Fibroblast of skin of left quadriceps (primary cell): ENCODE measurements at places on chromosomes 2 and 18.

DNA sequence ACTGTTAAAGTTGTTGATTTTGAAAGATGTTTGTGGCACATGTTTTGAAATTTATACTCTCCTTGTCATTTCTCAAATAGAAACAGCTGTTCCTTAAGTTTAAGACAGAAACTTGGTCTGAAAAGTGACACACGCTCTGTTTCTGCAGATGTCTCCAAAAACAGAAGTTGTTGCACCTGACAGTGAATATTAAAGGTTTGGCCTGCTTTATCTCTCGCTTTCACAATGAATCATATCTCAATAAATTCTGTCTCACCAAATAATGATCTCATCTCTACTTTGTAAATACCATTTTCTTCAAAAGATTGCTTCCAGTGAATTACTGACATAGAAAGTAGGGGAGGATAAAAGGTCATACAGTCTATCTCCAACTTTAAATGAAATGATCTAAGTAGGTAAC is 294.9 kb upstream of the SYT4 start:
- no peak for DNase-seq

DNA sequence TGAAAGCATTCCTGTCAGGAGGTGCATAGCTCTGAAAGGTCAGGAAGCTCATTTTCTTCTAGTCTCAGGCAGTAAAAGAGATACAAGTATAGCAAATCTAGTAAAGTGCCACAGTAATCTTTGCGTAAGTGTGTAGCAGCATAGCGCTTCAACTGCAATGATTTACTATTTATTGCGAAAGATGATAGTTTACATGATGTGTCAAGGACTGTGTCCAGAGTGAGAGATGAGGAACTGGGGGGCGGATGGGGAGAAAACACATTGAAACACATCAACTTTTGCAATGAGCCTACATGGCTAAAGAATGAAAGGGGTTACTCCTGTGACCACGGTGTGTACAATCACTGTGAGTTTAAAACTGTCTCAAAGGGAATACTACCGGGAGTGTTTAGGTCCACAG is 644.4 kb downstream of the GALR1 start:
- DNase-seq = no peak

GRCh38 chr2:38127277-38127676 is 51.3 kb upstream of the CYP1B1 start:
- DNase-seq = no peak

DNA sequence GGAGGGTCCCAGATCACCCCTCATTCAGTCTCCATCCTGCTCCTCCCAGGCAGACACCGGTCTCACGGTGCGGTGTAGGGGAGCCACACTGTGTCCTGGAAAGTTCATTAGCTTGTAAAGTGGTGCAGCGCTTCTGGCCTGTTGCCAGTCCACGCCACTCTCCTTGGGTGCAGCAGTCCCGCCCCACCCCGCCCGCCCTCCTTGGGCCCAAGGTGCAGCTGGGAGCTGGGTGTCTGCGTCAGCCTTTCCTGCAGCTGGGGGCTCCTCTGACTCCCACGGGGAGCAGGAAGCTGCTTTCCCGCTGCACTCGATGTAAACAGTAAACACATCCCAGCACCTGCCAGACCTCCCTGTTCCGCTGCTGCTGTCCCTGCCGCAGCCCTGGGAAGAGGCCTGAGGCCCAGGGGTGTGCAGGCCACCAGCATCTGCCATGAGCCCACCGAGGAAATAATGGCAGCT is 53.8 kb upstream of the ASB18 start:
- DNase-seq = no peak

- no peak for DNase-seq
These were observed 391.0 kb upstream of the RAB12 start for GRCh38 chr18:8218197-8218596.

- DNase-seq = no peak
These were observed 901.7 kb upstream of the LRRTM1 start for GRCh38 chr2:81206216-81206615.

- DNase-seq = no peak
These were observed 17.4 kb downstream of the ZNF532 start for GRCh38 chr18:58882044-58882443.

- peak; percentile 27 for DNase-seq
These were observed 58.2 kb downstream of the HS6ST1 start for GRCh38 chr2:128260239-128261138.

- DNase-seq = no peak
These were observed 22.9 kb downstream of the GRHL1 start for GRCh38 chr2:9974343-9974742.

DNA sequence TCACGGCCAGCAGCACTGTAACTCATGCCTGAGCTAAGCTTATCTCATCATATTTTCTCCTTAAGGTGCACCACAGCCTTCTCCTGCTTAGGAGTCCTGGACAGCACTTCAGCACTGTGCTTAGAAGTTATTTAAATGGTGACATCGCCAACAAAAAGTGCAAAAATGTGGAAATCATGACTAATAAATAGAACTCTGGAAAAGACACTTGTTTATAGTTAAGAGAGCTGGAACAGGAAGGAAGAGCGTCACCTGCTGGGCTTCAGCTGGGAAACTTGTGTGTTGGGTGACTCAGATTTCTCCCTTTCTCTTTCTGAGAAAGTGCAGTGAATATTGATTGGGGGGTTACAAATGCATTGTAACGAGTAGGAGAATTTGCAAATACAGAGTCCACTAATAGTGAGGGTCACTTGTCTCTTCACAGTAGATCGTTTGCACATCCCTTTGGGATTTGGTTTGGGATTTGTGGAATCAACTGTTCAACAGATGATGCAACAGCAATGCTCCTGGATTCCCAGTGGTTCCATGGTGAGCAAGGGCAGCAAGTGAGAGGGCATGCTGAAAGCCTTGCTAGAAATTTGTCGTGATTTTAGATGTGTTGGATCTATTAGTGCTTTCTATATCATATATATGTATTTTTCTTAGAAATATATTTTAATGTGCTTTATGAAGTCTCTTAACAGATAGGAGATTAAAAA is 84.2 kb downstream of the DOK6 start:
- peak; percentile 39 for DNase-seq

GRCh38 chr2:220756653-220757052 is 815.5 kb downstream of the EPHA4 start:
- no peak for DNase-seq

DNA sequence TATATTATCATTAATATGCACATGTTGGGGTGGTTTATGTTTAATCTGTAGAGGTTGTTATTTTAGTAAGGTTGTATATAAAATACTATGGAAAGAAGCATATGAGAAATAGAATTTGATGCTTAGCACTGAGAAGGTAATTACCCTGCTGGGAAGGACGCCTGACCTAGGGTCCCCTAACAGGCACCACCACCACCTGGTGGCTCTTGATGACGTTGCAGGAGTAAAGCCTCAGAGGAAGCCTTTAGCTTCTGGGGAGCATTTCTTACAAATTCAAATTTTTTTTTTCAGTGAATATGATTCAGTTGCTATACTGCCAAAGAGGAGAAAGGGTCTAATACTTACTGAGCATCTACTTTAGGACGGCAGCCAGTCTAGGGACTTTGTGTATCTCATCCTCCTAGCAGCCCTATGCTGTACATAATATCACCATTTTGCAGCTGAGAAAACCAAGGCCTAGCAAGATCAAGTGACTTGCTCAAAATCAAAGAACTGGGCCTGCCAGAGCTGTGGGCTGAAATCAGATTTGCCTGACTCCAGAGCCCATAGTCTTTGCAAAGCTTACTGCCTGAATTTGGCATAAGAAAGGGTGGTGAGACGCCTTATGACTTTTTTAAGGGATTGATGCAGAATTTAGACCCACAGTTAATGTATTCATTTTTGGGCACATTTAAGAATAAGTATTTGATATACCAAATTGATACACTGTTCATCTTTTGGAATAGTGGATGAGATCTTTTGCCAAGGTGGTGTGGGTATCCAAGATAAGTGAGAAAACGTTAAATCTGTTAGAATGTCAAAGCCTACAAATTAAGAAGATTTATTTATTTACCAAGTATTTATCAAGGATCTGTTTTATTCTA is 78.8 kb upstream of the GAREM1 start:
- DNase-seq = peak; percentile 4

DNA sequence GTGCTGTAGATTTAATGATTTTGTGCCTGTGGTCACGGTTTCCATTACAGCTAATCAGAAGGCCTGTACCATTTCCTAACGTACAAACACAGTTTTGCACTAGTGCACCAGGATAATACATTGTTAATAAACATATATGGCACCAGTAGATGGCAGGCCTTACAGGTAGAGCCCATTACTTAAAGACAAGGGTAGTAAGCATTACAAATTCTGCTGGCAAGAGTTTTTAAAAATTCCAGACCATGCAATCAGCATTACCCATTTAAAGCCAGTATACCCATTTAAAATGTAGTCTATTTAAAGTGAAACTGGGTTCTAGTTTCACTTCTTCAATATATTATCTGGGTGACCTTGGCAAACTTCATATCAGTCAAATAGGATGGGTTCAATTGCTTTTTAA is 224.2 kb downstream of the NUP35 start:
- no peak for DNase-seq

DNA sequence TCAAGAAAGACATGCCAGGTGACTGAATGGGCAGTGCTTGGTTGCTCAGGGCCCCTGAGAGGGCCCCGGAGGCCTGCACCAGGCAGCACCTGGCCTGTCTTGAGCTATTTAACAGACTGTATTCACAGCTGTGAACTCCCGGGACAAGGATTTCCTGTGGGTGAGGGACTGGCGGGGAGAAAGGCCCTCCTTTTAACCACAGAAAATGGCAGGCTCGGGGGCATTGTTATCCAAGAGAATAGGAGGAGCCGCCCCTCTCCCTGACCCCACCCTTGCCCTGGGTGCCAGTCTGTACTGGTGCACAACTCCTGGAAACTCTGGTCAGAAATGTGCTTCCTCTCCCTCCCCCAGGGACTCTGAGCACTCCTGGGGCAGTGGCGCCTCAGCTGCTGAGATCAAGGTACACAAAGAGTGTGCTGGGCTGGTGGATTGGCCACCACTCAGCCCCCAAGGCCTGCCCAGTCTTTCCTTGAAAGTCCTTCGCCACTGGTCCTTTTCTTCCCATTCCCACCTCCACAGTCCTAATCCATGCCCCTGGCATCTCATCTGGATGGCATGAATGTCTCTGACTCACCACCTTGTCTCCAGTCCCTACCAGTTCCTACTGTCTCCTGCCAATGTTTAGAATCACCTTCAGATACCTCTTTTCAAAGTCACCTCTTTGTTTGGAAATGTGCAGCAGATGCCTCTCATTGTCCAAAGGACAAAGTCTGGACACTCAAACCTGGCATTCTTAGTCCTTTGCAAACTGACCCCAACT is 19.6 kb upstream of the EPAS1 start:
- DNase-seq = no peak

GRCh38 chr2:104826016-104826415 is 27.9 kb upstream of the POU3F3 start:
- no peak for DNase-seq

DNA sequence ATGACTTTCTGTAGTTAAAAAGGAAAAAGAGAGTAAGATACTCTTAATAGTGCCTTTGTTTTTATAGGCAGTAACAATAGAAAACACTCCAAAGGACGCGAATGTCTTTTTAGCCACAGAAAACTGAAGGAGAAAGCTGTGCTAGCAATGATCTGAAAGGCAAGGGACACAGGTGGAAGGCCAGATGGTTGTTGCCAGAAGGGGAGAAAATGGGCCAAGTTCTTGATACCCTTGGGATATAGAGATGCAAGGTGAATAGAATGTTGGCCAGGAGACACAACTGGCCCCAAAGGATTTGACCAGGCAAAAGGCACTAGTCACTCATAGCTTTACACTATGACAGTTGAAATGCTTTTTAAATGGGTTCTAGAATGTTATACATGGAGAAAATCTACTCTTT is 180.0 kb downstream of the NRXN1 start:
- DNase-seq = no peak

DNA sequence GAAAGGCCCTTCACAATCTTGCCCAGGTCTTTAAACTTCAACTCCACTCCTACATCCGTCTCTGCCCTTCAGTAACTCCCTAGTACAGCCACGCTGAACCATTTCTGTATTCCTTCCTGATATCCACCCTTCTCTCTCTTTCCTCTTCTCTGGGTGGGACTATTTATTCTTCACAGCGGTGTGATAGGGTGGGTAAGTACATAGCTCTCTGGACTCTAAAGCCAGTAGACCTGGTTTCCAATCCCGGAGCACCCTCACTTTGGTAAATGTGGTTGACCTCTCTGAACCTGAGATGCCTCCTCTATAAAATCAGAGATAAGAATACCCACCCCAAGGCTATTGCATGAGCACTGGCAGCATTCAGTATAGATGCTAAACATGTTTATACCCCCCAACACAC is 86.7 kb downstream of the ATL2 start:
- no peak for DNase-seq

DNA sequence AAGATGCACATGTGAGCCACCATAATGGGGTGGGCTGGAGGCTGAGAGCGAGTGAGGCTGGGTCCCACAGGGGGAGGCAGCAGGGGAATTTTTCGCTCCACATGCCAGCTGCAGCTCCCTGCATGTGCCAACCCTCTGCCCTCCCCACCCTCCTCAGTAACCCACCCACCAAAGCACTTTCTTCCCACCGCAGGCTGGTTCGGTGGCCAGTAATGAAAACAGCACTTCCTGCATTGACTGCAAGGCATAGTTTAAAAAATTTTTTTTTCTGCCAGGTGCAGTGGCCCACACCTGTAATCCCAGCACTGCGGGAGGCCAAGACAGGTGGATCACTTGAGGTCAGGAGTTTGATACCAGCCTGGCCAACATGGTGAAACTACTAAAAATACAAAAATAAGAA is 147.5 kb upstream of the TTC39C start:
- no peak for DNase-seq

DNA sequence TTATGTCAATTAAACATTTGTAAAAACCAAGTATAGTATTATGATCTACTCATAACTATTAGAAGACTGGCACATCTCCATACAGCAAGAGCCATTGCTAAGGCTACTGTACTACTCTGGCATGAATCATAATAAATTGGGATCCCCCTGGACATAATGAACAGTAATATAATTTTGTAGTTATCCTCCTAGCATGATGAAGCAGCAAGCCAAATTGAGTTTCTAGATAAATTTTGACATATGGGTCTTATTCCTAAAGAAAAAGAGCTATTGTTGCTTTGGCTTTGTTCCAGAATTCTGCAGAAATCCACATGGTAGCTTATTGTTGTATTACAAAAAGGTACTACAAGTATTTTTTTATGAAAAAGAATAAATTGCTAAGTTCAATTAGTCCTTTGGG is 204.3 kb downstream of the CAMKMT start:
- no peak for DNase-seq

- DNase-seq = no peak
These were observed 39.9 kb downstream of the NCK2 start for GRCh38 chr2:105784589-105784988.

GRCh38 chr18:65859075-65859474 is 108.3 kb downstream of the CDH7 start:
- DNase-seq = no peak

DNA sequence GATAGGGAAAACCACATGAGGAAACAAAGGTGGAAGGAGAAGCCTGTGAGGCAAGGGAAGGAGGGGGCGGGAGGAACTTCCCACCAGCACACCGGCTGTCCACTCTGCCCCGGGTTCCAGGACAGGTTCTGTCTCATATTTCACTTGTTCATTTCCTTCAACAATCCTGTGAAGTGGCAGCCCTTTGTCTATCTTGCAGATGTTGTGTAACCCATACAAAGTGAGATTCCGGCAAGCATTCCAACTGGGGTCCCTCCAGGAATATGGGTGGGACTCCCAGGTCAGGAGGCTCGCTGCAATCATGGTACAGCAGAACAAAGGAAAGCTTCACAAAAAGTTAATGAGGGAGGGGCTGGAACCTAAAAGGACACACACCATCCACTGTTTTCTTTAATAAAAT is 271.3 kb upstream of the PXDN start:
- DNase-seq = no peak
